WERI-Rb-1 (cell line): ENCODE measurements at places on chromosomes 7 and 10.
A peak's percentile ranks its signal among the peaks of the same experiment; 100 is the strongest.

DNA sequence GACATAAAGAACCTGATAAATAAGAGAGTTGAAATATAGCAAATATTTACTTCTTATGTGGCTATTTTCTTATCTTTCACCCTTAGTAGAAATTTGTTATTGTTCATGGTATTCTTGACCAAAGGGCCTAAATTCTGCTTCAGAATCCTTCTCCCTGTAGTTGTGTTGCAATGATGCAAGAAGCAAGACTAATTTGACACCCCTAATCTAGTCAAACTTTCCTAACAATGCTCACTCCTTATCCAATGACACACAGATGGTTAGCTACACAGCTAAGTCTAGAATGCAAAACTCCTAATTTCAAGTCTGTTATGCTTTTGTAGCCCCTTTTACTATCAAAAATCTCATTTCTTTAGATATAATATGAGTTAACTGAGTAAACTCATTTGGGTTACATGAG lies 56.1 kb downstream of the TWIST1 start:
- DNase-seq, result no peak

DNA sequence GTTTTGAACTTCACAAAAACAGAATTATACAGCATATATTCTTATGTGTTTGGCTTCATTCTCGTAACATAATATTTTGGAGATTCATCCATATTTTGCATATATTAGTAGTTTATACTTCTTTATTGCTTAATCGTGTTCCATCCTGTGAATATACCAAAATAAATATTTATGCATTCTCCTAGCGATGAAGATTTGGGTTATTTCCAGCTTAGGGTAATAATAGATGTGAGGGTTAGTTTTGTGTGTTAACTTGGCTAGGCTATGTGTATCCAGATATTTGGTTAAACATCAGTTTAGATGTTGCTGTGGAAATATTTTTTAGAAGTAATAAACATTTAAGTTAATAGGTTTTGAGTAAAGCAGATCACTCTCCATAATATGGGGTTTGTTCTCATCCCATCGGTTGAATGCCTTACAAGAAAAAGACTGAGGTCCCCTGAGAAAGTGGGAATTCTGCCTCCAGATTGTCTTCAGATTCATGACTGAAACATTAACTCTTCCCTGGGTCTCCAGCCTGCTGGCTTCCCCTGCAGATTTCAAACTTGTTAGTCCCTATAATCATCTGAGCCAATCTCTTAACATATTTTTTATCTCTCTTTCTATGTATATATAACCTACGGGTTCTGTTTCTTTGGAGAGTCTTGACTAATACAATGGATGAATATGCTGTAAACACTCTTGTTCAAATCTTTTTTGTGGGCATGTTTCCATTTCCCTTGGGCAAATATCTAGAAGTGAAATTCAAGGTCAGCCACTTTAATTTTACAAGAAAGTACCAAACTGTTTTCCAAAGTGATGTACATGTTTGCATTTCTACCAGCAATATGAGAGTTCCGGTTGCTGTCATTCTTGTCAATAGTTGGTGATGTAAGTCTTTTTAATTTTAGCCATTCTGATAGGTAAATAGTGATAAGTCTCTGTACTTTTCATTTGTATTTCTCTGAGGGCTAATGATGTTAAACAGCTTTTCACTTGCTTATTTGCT lies 48.7 kb downstream of the PDK4 start:
- no peak for DNase-seq

GRCh38 chr7:41820111-41820671 lies 117.3 kb upstream of the INHBA start:
- no peak for DNase-seq

GRCh38 chr10:22003964-22004281 lies 393 bp upstream of the DNAJC1 start:
- no peak for DNase-seq

DNA sequence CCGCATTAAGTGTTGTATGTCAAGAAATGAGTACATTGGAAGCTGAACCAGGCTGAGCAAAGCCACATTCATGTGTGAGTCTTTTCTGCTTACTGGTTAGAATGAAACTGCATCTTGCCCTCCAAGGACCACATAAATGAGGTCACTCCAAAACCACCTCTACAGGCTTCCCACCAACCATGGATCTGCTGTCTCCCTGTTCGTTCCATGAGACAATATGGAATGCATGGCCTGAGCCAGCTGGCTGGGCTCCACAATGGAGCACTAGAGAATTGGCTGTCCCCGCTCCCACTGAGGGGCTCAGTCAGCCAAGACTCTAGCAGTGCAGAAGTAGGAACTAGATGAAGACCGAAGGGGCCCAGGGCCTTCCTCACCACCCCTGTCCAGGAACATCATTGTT lies 120.8 kb downstream of the TNS3 start:
- no peak for DNase-seq

DNA sequence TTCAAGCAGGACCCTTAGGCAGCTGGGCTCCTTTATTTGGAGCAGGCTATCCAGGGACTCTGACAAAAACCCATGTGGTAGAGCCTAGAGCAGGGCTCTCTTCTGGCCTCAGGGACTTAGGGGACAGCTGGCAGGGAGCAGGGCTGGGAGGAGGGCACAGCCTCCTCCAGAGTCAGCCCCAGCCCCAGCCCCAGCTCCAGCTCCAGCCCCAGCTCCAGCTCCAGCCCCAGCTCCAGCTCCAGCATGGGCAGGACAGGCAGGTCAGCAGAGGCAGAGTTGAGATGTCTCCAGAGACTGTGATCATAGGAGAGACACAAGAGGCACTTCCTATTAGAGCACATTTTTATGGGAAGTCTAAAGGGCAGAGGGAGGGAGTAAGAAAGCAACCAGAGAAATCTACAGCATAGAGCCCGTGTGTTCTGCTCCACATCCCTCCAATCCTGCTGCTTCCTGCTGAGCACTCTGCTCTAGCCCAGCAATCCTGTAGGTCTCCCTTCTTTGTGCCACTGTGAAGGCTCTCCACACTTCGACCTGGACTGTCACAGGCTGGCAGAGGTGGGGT lies 13.3 kb upstream of the C10orf53 start:
- no peak for DNase-seq

GRCh38 chr10:31888442-31888841 lies 40.2 kb downstream of the ARHGAP12 start:
- no peak for DNase-seq

DNA sequence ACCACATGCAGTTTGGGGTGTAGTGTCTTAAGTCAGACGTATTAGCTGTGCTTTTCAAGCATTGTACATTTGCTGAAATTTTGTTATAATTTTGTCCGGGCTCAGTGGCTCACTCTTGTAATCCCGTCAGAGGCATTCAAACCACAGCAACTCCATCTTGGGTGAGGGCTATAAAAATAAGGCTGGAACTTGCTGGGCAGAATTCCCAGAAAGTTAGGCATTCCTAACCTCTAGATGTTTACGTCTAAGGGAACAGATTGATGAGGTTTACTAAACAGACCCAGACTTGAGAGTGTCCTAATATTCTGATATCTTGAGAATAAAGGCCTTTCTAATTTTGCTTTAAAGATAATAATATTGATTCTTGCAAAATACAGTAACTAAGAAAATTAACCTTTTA lies 957.8 kb downstream of the NXPH1 start:
- DNase-seq, result no peak

GRCh38 chr10:73771722-73772280 lies 10.0 kb upstream of the CHCHD1 start:
- peak; percentile 36 for DNase-seq

GRCh38 chr10:28113202-28113601 lies 114.3 kb upstream of the ODAD2 start:
- DNase-seq, result no peak

DNA sequence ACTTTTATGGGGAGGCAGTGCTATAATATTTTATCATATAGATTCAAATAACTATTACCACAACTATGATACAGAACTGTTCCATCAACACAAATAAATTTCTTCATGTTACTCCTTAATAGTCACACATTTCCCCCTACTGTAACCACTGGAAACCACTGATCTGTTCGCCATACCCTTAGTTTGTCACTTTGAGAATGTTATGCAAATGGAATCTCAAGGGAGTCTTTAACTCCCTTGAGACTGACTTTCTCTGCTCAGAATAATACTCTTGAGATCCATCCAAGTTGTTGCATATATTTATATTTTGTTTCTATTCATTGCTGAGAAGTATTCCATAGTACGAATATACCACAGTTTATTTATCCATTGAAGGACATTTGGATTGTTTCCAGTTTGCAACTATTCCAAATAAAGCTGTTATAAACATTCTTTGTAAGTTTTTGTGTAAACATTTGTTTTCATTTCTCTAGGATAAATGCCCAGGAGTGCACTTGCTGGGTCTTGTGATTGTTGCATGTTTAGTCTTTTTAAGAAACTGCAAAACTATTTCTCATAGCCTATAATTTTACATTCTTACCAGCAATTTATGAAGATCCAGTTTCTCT lies 19.7 kb upstream of the PON2 start:
- DNase-seq, result no peak

DNA sequence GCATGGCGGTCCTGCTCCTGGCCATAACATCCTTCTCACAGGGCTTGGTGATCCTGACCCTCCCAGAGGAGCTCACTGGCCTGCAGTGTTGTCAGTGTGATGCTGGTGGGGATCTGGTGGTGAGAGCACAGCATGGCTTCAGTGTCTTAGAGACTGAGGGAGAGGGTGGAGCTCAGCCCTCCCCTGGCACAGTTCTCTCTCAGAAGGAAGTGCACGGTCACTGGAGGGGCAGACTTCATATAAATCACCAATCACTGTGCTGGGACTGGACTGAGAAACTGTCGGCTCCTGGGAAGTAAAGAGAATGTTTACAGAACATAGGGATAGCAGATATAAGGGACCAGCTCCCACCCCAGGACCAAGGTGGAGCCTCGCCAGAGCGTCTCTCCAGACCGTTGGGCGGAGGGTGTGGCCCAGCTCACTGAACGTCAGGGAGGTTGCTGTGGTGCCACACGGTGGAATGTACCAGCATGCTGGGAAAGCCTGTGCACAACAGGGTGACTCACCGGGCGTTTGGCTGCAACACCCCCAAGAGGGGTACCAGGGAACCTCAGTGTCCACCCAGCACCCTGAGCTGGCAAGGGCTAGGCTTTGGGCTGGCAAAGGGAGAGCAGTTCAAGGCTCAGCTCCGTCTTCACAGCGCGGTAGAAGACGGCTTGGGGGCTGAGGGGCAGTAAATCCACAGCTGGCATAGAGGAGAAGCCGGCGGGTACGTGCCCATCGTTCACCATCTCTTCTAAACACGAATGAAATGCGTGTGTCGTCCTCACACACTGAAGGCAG lies 8.8 kb upstream of the GET4 start:
- no peak for DNase-seq

- DNase-seq, result peak; percentile 47
Measured at GRCh38 chr10:23344241-23344841, at the start of gene C10orf67. C10orf67 (minus strand) TSS chr10:23344797; CDS start chr10:23344774, 23 bp downstream.

DNA sequence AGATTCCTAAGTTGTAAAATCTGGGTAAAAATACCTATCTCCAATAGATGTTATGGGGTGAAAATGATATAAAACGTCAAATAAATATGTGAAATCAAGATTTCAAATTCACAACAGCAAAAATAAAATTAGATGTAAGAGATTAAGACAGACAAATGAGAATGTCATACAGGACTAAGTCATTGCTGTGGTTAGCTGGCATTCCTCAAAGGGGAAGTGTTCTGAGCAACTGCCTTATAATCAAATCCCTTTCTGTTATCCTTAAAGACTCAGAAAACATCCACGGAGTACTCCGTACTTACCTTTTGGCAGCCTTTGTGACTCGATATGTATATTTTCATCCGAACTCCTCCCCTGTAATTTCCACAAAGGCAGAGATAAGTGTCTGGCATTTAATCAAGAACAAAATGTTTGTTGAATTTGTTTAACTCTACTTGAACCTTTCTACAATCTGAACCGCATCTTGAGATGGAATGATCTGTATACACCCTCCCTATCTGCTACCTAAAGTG lies 559.6 kb downstream of the GATA3 start:
- no peak for DNase-seq

DNA sequence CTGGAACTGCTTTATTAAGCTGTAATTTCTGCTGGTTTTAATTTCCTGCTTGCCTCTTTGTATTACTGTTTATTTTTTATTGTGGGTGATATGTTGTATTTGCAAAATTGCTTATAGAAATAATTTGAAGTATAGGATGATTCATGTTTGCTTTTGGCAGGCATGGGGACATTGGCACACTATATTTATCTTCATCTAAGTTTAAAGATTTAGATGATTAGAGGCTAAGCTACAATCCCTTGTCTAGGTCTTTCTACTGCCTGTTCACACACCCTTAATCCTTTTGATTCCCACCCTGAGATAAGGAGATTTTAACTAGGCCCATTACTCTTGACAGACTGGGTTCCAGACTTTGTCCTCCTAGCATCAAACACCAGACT lies 182.8 kb upstream of the KAT6B start:
- DNase-seq, result no peak

- DNase-seq, result no peak
Measured at GRCh38 chr7:98105942-98106544, 619 bp upstream of the LMTK2 start.

GRCh38 chr10:48607356-48608278 lies 2.7 kb upstream of the ARHGAP22 start:
- no peak for DNase-seq

GRCh38 chr10:47365431-47366180 lies 17.4 kb downstream of the RBP3 start:
- no peak for DNase-seq

GRCh38 chr10:75956624-75957023 lies 525.2 kb downstream of the LRMDA start:
- DNase-seq, result peak; percentile 35

DNA sequence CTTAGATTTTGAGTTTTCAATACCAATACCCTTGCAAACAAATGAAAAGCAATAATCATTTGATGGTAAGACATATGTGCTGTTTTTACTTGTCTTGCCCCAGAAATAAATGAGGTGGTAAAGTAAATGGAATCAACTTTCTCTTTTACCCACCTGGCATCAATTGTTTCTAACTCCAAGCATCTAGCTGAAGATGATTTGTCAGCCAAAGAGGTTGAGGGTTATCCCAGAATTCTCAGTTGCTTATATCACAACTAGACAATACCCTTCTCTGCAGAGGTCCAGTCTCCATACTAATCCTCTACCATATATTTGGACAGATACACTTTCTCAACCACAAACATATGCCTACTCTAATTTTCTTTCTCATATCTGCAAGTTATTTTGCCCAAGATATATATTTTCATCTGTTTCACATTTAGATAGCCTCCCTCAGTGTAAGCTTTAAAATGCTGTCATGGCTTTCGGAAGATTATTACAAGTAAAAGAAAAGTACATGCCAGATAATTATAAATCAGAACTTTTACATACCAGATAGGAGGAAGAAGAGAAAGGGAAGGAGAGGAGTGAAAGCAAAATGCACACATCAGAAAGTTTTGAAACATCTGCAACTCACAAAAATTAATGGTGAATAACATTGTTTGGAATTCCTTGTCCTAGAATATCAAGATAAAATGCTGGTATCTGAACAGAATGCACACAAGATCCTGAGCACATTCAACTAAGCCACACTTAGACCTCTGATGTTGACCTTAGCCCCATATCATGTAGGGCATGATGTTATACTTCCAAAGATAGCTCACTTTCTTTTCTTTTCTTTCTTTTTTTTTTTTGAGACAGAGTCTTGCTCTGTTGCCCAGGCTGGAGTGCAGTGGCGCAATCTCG lies 146.6 kb downstream of the REEP3 start:
- DNase-seq, result no peak

GRCh38 chr10:130300608-130301020 lies 164.4 kb downstream of the GLRX3 start:
- DNase-seq, result no peak
